Endothelial cell of umbilical vein (primary cell): ENCODE measurements at places on chromosomes 6 and 20.
A peak's percentile ranks its signal among the peaks of the same experiment; 100 is the strongest.

- DNase-seq = peak; percentile 56
Measured at GRCh38 chr6:165663377-165663735, 315 bp upstream of the PDE10A start.

DNA sequence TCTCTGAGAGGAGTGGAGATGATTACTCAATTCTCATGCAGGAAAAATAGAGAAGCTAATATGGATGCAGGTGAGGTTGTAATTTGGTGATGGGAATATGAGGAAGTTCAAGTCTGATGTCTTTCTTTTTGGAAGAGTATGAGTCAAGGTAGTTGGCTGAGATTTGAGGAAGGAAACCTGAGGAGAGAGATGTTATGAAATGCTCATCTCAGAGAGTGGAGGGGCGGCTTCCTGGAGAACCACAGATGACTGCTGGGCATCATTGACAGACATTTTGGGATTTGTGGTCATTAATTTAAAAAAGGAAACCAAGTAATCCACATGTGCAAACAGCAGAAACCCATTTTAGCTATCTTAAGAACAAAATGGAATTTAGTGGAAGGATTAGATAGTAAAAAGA is 72.5 kb upstream of the UST start:
- DNase-seq = no peak

DNA sequence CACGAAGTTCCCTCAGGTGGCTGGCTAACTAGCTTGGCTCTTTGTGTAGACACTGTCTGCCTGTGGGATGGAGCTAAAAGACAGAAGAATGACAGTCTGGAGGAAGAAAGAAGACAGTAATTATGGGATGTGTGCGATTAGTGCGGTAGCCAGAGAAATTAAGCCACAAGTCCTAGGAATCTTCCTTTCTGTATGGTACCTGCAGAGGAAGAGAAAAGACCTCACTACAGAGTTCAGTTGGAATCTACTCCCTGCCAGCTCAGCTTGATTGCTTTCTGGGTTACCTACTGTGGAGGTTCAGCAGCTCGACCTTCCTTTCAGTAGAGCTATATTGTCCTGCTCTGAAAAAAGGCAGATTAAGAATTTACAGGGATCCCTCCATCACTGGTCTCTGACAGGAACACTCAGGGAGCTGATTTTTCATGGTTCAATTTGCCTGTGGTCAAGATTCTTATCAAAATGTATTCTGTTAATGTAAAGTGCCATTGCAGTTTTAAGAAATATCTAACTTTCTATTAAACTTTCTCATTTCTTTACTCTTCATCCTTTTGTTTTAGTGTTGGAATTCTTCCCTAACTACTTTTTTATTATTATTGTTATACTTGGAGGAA is 187.2 kb downstream of the CENPW start:
- DNase-seq = no peak

DNA sequence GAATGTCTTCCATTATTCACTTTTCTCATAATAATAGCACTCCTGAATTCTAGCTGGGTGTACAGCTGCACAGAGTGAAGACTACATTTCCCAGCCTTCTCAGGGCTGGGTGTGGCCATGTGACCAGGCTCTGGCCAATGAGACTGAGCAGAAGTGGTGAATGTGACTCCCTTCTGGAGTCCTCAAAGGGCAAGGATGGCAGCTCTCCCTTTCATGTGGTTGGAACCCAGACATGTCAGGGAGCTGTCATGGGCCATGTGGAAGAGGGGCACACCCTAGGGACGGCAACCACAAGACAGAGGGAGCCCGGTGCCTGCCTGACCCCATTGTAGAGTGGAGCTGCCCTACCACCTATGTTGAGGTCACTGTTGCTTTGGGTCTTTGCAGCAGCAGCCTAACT is 312.8 kb upstream of the SULF2 start:
- DNase-seq = no peak

DNA sequence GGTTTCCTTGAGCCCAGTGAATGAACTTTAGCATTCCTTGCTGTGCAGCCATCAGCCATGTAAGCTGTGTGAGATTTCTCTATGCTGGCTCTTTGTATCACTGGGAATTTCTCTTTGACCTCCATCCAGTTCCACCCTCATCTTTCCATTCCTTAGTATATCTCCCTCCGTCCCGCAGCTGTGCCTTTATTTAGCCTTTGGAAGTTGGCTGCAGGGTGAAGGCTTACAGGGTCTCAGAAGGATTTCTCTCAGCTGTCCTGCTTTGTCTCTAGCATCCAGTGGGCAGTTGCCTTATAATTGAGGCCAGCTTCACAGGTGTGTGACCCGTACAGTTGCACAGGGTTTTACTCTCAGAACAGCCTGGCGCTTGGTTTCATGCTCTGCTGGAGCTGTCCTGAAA is 144.3 kb downstream of the PXDC1 start:
- DNase-seq = no peak

DNA sequence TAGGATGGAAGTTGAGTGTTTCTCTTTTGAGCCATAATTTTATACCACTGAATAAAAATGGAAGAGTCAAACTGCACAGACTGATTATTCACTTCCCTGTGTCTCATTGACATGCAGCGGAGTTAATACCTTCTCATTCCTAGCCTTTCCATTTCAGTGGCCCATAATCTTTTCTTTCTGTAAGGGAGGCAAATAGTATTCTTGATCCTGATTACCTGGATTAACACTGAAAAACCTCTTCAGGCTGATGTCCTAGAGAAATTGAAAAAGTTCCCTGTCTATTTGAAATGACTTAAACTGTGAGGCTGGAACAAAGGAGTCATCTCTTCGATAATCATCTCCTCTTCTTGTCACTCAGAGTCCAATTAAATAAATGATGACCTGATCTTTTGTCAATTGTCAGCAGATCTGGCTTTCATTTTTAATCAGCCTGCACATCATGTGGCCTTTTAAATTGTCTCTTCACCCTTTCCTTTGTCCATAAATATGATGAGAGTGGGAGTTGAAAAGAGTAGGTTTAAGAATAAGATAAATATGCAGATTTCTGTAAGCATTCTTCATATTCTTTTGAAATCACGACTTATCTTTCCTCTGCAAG is 713.0 kb downstream of the EPM2A start:
- DNase-seq = no peak

DNA sequence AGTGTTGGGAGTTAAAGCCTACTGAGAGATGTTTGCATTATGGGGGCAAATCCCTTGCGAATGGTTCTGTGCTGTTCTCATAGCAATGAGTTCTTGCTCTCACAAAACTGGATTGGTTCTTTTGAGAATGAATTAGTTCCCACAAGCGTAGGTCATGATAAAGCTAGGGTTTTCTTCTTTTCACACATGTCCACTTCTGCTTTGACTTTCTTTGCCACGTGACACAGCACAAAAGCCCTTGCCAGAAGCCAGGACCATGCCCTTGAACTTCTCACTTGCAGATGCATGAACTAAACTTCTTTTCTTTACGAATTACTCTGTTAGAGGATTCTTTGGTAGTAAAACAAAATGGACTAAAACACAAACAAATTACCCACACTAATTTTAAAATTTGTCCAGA is 922.8 kb downstream of the EPHA7 start:
- DNase-seq = no peak

DNA sequence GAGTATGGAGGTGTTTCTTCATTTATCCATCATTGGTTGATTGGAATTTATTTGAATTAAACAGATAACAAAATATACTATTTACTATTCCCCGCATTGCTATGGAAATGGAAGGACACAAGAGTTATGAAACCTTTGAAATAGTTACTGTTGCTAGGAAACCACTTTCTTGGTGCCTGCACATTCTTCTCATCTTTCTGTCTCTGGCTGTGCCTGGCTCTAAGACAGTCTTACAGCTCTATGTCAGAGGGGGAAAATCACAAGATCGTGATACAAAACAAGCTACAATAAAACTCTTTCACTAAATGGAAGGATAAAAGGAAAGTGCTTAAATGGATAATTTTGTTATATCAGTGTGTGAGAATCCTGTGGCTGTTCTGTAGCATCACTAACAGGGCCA is 453.0 kb downstream of the LMBRD1 start:
- DNase-seq = no peak
